Renal cortical epithelial cell (primary cell): ENCODE measurements at places on chromosomes 7 and 10. TPM values are rescaled to one million over a fixed set of nuclear protein-coding genes. Genes with fewer than 3 reads are reported as not detected.

DNA sequence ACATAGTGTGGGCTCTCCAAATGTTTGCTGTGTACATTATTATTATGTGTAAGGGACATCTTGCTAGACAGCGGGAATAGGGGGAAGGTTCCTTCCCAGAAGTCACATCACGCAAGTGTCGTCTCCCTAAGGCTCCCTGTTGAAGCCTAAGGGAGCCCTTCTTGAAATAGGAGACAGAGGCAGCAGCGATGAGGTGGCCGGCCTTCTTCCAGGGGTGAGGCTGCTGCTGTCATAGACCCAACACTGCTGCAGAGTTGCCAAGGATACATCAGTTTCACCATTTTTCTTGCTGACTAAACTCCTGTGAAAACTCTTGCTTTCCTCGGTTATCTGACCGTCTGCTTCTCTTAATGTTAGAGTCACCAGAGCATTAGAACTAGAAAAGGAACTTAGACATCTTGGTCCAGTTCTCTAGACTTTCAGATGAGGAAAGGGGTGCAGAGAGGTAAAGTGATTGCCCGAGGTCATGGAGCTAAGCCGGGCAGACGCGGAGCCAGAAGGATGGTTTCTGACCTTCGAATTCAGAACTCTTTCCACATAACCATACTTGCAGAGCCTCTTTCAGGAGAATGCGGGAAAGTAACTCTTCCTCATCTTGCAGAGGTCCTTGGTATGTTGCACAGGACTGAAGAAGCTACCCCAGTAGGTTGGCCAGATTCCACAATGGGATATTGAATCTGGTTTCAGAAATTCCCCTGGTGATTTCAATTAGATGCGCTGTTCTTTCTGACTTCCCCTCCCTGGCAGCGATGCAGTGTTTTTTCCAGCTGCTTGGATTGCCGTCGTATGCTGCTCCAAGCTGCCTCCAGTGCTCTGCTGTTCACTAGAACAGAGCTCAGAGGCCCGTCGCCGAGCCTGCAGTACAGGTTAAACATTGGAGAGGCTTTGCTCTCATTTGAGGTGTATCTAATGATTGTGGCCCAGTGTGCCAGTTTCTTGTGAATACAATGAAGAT, 217.1 kb downstream of the CAMK1D start:
- no peak for DNase-seq

TRIL gene
- 0.35 and 0.94 TPM in 2 replicates for total RNA-seq

- DNase-seq: peak; percentile 51
Observed at GRCh38 chr10:124648738-124649137, 95.4 kb downstream of the FAM53B start.

TMEM273 gene
- not detected in 2 replicates for total RNA-seq

DNA sequence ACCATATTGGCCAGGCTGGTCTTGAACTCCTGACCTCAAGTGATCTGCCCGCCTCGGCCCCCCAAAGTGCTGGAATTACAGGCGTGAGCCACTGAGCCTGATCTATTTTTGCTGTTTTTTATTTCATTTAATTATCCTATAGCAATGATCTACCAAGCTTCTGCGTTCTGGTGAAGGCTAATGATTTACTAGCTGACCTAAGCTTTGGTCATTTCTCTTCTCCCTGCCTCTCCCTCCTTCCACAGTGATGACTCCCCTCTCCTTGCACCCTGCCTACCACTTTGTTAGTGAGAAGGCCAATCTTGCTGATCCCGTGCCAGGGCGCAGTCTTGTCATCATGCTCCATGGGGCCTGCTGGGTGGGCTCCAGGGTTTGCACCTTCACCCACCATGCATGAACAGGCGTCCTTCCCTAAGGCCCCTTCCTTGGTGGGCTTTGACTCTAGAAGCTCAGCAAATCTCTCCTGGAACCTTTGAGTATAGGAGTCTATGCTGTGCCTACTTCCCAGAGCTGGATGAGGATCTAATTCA, 11.9 kb upstream of the ZCCHC24 start:
- DNase-seq: peak; percentile 86

DNA sequence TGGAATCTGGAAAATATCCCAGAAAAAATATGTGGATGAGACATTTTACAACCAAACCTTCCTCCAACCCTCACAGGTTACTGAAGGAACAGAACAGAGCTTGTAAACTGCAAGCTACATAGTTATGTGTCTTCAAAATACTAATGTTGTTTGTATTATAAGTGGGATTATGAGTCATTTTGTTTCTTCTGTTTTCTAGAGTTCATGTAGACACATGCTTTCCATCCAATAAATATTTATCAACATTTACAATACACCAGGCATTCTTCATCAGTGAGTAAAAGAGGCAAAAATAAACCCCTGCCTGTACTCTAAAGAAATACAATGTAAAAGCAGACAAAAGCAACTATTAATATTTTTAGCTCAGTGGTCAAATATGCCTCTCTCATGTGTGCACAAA, 38.0 kb upstream of the TES start:
- DNase-seq: peak; percentile 21

CYP17A1 gene
- total RNA-seq: 0.45 and 0.52 TPM in 2 replicates

- peak; percentile 72 for DNase-seq
Observed at GRCh38 chr10:121310151-121310711, 288.0 kb downstream of the FGFR2 start.

DNA sequence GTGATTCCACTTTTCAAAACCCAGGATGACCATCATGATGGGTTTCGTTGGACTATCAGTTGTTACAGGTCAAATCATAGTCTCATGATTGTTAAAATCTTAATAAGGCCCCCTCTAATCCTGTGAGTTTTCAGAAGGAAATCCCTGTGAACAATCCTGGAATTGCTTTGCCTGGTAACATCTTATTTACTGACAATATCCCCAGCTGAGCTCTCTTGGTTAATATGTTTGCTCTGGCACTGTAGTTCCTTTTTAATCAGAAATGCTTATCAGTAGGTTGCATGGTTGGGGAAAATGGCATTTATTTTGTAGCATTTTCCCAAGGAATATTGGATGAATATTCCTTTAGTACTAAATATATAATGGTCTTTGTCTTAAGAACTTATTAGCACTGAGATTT, 163.9 kb downstream of the TCF7L2 start:
- no peak for DNase-seq

DNA sequence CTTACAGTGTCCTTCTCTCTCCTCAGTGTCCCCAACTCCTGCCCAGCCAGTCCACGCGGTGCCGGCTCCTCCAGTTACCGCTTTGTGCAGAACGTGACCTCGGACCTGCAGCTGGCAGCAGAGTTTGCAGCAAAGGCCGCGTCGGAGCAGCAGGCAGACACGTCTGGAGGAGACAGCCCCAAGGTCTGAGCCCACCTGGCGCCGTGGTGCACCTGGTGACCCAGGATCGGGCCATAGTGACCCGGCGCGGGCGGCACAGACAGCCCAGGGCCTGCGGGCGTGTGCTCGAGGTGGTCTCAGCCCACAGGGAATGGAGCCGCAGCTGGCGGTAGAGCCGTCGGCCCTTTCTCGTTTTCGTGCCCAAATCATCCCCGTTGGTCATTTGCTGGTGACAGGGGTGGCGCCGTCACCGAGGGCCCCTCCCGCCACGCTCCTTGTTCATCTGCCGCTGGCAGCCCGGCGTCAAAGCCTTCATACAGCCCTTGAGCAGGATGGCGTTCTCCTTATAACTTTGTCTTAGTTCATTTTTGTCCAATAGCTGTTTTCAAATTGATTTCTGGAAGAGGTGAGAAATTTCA, 20.9 kb upstream of the AP5Z1 start:
- DNase-seq: no peak

- DNase-seq: no peak
Observed at GRCh38 chr10:69749178-69750010, 52.3 kb upstream of the COL13A1 start.

BTBD16 gene
- 0.45 TPM in 1 of 2 replicates, not detected in the other for total RNA-seq
